Stimulated activated CD4-positive, alpha-beta T cell treated with anti-CD3 and anti-CD28 coated beads, Interleukin-4, amount 100 ng/mL, for 1 hour (primary cell): ENCODE measurements at places on chromosomes 5 and 9.
A peak's percentile ranks its signal among the peaks of the same experiment; 100 is the strongest.

- no peak for DNase-seq
Observed at GRCh38 chr5:171031977-171032376, 170.2 kb downstream of the RANBP17 start.

DNA sequence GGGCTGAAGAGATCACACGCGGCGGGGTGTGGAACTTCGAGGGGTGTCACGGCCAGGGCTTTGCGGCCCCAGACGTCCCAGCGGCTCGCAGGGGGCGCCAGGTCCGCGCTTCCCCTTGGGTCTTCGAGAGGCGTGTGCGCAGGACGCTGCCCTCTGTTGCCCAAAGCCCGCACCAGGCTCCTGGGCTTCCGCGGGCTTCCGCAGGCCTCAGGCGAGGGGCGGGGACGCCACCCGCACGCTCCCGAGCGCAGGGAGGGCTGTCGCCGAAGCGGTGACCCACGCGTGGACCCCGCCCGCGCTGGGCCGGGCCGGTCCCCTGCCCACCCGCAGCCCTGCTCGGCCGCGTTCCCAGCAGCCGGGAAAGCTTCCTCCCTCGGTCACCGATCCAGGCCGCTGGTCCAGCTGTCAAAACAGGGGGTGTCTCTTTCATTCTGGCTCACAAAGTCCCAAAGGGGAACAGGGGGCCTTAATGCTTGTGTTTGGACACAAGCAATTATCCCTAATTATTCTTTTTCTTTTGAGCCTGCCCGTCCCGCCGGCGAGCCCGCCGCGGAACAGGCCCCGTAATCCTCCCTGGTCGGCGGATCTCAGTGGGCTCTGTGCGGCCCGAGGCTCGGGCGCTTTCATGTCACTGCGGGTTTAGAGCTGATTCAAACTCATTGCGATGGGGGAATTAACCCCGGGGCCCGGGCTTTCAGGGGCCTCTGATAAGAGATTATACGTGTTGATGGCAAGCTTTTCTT lies 60.6 kb downstream of the TMEM174 start:
- peak; percentile 16 for DNase-seq

DNA sequence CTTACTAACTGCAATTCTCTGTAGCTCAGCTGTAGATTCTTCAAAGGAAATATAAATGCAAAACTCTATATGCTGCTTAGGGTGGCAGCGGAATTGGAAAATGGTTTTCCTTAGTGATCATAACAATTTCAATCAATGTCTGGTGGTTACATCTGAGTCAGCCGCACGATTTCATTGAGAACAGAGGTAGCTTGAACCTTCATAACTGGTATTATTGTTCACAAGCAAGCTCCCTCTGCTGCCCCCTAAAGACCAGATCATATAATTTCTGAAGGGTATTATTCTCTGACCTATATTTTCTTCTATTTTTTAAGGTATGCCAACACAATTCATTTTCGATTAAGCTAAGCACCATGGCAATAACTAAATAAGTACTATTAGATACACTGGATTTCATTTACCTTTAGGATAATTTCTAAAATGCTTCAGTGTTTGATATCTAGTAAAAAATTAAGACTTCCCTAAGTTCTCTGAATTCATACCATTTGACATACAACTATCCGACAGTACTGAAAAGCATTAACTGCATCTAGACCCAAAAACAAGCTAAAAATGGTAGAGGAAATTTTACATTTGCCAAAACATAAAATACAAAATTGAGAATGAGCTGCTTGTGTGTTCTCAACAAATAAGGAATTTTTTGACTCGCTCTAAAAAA lies 181.1 kb upstream of the SPEF2 start:
- DNase-seq: no peak

DNA sequence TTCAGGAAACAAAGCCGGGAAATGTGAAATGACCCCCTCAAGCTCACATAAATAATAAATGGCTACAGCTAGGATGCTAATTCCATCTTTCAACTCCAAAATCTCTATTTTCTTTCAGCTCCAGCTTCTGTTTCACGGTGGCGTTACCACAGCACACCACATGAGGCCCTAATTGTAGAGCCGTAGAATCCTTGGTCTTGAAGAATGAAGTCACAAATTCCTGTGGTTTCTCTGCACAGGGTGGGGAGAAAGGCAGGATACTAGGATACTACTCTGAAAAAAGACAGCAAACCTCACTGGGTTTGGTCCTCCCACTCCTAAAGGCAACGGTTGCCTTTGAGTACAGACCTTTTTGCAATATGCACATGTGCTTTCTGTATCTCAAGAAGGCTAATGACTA lies 13.9 kb upstream of the RARS1 start:
- no peak for DNase-seq

GRCh38 chr9:26744191-26744965 lies 148.2 kb downstream of the CAAP1 start:
- no peak for DNase-seq

GRCh38 chr9:127898433-127899127 lies 823 bp downstream of the ST6GALNAC6 start:
- DNase-seq: peak; percentile 22

GRCh38 chr9:136960212-136960937 lies 8.3 kb downstream of the LCN12 start:
- DNase-seq: no peak

DNA sequence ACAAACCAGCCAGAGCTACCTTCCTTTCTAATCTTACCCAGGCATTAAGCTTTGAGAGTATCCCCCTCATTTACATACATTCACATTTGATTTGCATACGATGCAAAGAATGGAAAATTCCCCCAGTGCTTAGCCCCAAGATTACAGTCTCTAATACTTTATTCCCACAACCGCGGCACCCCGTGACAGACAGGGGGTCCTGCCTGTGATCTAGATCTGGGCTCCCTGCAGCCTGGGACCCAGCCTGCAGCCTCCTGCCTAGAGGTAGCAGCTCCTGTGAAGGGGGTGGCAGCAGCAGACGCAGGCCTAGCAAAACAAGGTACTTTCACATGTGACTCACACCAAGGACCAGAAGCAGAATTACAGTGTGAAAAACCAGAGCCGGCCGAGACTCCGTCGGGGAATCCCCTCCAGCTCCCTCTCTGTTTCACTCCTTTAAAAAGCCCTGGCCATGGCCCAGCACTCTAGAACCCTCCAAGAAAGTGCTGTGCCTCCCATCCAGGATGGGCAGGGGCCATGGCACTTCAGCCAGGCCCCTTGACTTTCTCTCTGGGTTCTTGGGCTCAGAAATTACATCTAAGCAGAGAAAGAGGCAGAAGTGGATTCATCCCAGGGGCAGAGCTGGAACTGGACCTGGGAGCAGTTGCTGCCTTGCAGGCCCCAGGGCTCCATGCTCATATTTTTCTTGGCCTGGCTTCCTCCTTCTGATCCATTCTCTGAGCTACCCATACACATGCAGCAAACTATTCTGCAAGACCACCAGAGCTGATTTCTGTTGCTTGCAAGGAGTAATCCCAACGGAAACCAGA lies 14.0 kb upstream of the TCF7 start:
- peak; percentile 78 for DNase-seq

- DNase-seq: no peak
Observed at GRCh38 chr5:83891261-83891660, 170.6 kb upstream of the HAPLN1 start.

- DNase-seq: no peak
Observed at GRCh38 chr9:113456235-113456634, 7.3 kb upstream of the RGS3 start.

- DNase-seq: no peak
Observed at GRCh38 chr5:113050721-113051382, 74.3 kb downstream of the DCP2 start.

DNA sequence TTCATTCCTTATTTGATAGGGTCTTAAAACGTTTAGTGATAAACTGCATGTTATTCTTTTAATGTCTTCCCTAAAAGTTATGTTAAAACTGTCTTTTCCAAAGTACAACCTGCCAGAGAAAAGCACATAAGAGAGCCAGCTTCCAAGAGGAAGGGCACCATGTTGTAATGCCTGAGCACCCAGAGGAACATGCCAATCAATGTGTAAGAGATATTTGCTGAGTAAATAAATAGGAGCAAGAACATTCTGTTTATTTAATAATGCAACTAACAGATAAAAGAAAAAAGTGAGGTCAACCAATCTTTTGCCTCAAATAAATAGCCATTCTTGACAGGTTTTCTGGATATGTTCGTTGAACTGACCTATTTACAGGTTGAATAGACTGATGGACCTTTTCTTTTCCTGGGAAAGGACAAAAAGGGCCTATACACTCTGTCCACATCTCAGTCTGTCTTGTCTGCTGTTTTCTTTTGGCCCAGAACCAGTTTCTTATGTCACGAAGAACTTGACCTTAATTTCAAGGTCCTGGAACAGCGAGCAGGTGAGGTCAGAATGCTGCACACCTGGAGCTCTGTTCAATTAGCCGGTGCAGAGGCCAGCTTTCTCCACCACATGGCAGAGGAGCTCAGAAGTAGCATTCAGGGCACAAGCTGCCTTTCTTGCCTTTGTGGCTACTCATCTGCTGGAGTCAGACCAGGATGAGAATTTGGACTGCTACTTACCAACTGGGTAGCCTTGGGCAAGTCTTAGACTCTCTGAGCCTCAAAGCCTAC lies 77.7 kb downstream of the PLCXD3 start:
- no peak for DNase-seq

GRCh38 chr5:60382716-60383115 lies 317.2 kb downstream of the DEPDC1B start:
- no peak for DNase-seq

DNA sequence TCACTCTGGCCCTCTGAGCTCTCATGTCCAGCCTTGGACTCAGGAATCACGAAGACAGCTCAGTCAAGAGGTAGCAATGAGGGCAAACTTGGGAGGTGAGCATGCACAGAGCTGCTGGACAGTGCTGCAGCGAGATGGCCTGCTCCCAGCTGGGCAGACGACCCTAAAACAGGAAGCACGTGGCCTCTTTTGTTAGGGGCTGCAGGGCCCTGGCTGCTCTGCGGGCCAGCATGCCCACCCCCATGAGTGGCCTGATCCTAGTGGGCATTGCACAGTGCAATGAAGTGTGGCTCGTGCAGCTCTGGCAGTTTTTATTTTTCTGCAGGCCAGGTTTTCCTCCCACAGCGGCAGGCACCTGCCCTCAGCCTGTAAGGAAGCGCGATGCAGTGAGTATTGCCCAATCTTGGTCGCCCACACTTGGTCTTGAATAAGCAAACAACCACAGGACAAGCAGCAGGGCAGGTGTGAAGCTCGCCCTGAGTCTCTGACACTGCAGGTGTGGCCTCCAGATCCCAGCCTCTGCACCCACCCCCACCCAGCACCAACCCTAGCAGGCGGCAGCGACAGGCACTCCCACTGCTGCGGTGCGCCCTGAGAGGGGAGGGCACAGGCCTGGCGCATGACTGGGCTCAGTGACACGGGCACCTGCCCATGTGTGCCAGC lies 60.8 kb downstream of the SEMA4D start:
- peak; percentile 51 for DNase-seq

GRCh38 chr9:37383393-37383792 lies 39.1 kb upstream of the GRHPR start:
- no peak for DNase-seq
